CD4-positive, alpha-beta T cell treated with Interleukin-4 for 1 hour (primary cell): ENCODE measurements at places on chromosomes 5 and 9.
A peak's percentile ranks its signal among the peaks of the same experiment; 100 is the strongest.

DNA sequence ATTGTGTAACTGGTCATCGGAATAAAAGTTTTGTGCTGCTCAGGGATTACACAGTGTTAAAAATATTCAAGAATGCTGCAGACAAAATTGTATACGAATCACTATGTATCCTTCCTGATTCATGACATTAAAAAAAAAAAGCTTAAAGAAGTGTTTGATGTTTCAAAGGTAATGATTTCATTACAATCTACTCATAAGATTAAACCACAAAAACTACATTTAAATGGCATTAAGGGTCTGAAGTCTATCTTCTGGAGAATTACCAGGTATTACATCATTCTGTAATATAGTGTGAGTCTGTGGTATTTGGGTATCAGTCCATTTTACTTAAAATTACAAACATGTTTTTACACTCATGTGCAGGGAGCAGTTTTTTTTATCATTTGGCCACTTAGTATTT is 324.4 kb downstream of the NDUFS4 start:
- DNase-seq: no peak

DNA sequence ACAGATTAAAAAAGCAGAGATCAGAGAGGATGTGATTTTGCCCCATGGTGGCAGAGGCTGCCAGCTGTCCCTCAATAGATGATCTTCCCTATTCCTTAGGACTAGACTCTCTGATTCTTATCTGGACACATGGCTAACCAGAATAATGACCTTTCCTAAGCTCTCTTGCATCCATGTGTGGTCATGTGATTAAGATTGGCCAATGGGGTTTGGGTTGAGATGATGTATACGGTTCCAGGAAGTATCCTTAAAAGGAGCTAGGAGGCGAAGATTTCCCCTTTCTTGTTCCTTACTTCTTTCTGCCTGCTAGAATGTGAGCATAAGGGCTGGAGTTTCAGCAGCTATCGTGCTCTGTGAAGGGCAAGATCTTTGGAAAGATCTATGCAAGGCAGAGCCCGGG is 39.8 kb downstream of the FOXI1 start:
- no peak for DNase-seq

DNA sequence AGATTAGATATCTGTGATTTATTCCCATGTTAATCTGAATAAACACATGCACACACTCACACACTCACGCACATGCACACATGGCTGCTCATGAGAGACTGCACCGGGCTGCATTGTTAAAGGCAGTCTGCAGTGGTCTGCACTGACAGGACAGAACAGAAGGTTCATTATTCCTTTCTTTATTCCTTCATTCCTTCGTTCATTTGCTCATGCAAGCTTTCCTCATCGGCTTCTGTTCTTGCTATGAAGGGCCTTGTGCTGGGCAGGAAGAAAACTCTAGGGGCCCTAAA is 41.4 kb upstream of the FSTL4 start:
- no peak for DNase-seq

GRCh38 chr5:180618829-180619562 is 27.7 kb upstream of the SCGB3A1 start:
- peak; percentile 22 for DNase-seq

DNA sequence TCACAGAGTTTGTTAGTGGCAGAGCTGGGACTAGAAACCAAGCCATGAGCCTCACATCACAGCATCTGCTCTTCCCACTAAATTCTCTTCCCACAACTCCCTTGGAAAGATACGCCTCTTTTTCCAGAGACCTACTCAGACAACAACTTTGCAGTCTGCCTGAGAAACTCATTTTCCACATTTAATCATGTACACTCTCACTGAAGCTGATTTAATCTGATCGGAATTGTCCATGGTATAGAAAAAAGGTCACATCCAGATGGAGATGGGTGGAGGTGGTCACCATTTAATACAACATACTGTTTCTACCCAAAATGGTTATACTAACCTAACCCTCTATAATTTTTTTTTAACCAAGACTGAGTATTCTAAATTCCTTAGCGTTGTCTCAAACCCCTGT is 366.2 kb downstream of the ENC1 start:
- no peak for DNase-seq

GRCh38 chr9:81543695-81544094 is 145.7 kb downstream of the TLE1 start:
- no peak for DNase-seq

DNA sequence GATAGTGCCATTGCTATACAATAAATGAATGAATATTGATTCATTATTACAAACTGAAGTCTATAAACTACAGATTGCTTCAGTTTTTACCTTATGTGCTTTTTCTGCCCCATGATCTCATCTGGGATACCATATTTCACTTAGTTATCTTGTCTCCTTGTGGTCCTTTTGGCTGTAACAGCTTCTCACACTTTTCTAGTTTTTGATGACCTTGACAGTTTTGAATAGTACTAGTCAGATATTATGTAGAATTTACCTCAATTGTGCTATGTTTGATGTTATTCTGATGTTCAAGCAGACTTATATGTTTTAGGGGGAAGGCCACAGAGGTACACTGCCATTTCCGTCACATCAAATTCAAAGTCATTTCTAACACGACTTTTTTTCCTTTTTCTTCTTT is 2364.3 kb upstream of the ACO1 start:
- no peak for DNase-seq

GRCh38 chr5:172494630-172495505 is 40.5 kb upstream of the SH3PXD2B start:
- no peak for DNase-seq

DNA sequence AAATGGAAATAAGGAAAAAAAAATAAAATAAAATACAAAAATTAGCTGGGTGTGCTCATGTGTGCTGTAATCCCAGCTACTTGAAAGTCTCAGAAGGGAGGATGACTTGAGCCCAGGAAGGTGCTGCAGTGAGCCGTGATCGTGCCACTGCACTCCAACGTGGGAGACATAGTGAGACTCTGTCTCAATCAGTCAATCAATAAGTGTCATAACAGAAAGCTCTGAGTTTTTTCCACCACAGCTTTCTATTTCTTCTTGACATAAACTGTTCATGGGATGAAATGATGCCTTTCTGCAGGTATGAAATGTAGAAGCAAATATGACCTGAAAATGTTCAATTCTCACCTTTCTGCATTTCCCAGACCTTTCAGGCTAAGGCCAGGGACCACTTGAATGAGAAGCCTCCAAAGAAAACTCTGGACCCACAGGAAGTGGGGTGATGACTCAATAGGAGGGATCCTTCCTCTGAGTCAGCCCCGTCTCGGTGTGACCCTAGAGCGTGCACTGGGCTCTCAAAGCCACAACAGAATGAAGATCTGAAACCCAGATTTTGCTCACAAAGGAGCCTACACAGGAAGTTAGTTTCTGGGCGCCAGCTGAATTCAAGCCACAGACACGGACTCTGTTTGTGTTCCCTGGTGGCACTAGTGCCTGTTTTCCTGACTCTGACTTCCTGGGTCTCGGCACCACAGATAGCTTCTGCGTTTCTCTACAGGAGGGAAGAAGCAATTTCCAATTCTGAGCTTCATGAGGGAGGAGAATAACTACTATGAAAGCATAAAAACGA is 62.0 kb downstream of the ANKH start:
- DNase-seq: peak; percentile 73

GRCh38 chr9:129258124-129258822 is 80.2 kb upstream of the IER5L start:
- DNase-seq: peak; percentile 92

- DNase-seq: no peak
These were observed 79.3 kb downstream of the CAMSAP1 start for GRCh38 chr9:135827866-135828580.

- no peak for DNase-seq
These were observed 314.7 kb downstream of the BNC2 start for GRCh38 chr9:16555802-16556201.

GRCh38 chr9:113431191-113431590 is 20.6 kb downstream of the C9orf43 start:
- DNase-seq: no peak

- DNase-seq: no peak
These were observed 64.1 kb downstream of the ROR2 start for GRCh38 chr9:91885746-91886413.

DNA sequence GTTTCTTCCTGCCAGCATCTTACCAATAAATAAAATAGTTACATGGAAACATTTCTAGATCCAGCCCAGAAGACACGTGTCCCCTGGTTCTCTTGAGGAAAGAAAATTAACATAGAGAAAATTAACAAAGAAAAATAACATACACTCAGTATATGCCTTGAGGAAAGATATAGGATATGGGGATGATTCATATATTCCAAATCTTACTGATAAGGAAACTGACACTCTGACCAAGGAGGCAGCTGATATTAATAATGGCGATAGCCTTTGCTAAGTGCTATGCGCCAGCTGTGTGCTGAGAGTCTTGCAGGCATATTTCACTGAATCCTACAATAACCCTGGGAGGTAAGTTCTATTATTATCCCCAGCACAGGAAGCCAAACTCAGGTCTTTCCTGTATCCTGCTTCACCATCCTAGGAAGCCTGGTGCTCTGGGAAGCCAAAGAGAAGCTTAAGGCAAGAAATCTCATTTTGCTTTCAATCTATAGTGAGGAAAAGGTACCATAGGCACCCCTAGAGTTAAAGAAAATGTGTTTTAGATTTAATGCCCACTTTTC is 302.7 kb upstream of the NREP start:
- no peak for DNase-seq

DNA sequence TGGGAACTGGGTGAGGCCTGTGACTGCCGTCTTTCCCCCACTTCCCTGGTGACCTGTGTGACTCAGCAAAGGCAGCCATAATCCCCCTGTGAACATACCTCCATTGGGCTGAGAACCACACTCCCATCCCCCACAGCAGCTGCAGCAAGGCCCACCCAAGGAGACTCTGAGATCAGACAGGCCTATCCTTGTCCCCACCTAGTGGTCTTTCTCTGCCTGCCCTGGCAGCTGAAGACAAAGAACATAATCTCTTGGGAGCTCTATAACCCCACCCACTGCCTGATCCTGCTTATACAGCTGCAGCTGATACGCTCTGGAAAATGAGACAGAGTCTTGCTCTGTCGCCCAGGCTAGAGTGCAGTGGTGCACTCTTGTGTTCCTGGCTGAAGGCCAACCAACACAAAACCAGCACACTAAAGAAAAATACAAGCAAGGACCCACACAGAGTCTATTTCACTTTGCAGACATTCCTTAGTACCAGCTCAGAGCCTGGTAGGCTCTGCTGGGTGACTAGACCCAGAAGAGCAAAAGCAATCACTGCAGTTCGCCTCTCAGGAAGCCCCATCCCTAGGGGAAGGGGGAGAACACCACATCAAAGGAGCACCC is 106.7 kb downstream of the MCTP1 start:
- no peak for DNase-seq

DNA sequence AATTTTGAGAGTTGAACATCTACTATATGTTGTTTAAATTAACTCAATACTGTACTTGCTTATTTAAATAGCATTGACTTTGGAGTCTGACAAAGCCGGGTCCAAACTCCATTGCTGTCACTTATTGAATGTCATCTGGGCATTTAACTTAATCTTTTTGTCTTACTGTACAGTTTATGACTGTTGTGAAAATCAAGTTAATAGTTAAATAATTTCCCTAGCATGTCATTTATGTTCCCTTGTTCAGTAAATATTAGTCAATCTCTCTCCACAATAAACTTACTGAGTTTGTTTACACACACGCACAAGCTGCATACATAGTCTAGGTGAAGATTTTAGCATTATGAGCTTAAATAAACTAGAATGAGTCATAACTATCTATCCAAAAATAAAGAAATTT is 6.3 kb upstream of the UGCG start:
- DNase-seq: no peak

DNA sequence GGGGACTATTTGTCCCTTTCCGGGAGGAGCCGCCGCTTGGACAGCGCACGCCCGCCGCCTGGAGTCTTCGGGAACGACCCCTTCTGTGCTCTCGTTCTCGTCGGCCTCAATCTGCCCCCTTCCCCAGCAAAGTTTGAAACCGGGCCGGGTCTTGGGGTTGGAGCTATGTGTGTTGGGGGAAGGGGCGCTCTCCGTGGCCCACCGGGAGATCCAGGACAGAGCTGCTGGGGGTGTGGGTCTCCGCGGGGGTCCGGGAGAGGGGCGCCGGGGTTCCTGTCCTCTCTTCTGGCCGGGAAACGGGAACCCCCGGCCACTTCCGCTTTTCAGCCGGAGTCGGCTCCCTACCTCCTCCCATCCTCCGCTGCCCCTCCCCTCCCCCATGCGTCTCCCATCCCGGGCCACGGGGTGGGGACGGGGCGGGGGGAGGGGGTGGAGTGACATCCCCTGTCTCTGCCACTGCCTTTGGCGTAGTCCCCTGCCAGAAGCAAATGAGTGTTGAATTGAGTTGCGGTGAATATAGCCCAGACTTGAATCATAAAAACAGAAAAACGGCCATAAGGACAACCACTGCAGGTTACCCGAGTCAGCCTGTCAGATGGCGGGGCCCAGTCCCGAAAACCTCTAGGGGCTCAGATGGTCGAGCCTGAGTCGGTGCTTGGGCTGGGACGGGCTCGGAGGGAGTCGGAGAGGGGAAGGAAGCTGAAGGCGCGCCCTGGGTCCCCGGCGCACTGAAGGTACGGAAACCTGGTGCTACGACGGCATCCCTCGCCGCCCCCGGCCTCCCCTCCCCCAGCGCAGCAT is 1.1 kb downstream of the CPLX2 start:
- no peak for DNase-seq

GRCh38 chr5:125412561-125413495 is 666.4 kb upstream of the ZNF608 start:
- no peak for DNase-seq

- no peak for DNase-seq
These were observed 100.0 kb upstream of the IFNK start for GRCh38 chr9:27423915-27424710.

GRCh38 chr5:156529892-156530291 is 202.9 kb downstream of the SGCD start:
- DNase-seq: no peak

GRCh38 chr9:22117511-22118384 is 108.6 kb upstream of the CDKN2B start:
- DNase-seq: no peak

DNA sequence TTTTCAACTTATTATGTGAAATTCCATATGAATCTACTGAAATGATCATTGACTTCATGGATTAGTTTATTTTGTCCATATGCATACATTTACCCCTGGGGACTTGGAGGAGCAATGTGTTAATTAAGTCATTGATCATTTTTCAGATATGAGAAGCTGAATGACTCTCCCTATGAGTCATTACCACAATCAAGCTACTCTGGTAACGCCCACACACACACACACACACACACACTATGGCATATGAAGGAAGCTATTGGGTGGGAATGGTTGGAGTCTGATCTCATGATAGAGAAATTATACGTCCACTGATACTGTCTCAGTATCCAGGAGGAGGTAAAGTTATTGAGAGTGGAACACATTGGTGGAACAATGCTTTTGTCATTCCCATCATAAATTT is 528.9 kb downstream of the AGTPBP1 start:
- no peak for DNase-seq

DNA sequence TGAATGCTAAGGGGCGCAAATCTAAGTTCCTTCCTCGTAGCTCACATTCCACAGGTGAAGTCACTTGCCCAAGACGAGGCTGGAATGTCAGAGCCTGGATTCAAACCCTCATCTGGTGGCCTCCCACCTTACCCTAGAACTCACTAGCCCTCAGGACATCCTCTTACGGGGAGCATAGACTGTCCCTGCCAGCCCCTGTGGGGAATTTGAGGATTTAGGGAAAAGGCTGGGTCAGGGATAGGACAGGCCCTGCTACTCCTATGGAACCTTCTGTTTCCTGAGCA is 45.0 kb downstream of the IRF1 start:
- DNase-seq: no peak
